ENCODE measurements at places on chromosomes 3 and 15.

GRCh38 chr15:82129761-82130160 lies 83.9 kb upstream of the MEX3B start:
- no peak for DNase-seq

DNA sequence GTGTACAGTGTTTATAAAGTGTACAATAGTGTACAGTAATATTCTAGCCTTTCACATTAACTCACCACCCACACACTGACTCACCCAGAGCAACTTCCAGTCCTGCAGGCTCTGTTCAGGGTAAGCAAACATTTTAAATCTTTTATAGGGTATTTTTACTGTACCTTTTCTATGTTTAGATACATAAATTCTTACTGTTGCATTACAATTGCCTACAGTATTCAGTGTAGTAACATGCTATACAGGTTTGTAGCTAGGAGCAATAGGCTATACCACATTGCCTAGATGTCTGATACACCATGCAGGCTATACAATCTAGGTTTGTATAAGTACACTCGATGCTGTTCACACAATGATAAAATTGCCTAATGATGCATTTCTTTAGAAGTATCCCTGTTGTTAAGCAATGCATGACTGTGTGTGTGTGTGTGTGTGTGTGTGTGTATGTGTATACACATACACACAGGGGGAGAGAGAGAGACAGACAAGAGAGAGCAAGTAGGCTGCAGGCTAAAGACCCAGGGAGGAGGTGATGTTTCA lies 72.5 kb upstream of the PRR23C start:
- no peak for DNase-seq

DNA sequence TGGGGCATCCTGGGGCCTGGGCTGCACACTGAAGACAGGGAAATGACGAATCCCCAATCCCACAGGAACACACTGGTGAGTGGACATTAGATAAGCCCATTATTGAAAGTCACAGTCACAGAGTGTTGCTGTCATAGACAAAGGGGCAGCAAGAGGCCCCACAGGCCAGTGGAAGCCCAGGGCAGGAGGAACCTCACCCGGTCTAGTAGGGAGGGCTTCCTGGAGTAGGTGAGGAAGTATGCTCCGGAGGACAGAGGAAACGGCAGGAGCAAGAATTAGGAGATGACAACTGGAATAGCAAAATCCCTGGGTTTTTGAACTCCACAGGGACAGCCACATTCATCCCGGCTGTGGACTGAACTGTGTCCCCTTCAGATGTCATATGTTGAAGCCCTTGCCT lies 101.2 kb downstream of the TPRA1 start:
- DNase-seq: no peak

DNA sequence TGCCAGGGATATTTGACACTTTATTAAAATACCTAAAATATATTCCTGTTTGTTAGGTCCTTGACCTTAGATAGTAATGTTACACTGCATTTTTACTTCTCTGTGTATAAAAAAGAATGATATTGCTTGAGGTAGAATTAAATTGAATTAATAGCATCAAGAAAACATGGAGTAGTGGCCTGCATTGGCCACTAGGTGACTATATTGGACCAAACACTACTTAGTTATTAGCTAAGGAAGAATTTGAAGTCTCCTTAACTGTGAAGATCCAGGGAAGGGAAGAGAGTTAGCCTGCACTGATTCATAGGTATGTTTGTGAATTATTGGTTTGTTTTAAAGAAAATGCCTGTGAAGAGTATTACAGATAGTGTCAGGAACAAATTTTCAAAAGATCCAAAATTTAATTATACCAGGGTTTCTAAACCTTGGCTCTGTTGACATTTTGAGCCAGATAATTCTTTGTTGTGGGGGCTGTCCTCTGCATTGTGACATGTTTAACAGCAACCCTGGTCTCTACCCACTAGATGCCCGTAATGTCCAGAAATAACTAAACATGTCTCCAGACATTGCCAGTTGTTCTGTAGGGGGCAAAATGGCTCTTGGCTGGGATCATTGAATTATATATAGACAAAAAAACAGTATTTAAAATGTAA lies 103.6 kb upstream of the THSD4 start:
- no peak for DNase-seq

DNA sequence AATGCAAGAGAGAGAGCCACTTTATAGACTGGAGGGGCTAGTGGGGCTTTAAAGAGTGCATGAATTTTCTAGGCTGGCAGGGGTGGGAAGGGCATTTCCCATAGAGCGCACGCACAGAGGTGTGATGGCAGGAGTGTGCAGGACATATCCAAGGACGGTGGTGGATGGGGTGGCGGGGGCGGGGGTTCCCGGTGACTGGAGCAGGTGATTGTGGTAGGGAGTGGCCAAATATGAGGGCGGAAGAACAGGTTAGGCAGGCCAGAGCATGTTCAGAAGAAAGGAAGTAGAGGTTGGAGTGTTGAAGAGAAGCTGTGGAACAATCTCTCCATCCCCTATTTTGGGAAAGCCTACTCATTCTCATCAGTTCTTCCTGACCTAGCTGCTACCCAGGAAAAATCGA lies 18.1 kb downstream of the FAM81A start:
- peak; percentile 1 for DNase-seq

- no peak for DNase-seq
Measured at GRCh38 chr15:68599560-68600071, 20.8 kb downstream of the CORO2B start.

DNA sequence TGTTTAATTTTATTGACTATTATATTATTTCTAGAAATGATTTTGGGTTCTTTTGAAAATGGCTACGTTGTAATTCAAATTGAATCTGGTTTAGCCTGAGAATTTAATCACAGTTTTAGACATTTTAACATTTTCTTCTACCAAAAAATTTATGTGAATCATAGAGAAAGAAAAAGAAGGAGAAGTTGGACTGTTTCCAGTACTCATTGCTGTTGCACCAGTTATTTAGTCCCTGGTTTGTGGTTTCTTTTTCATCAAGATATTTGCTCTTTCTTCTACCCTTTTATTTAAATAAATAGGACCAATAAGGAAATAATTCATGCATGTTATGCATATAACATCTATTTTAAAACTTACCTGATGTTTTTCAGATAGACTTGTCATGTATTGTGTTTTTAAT lies 1337.1 kb downstream of the ROBO1 start:
- no peak for DNase-seq

- peak; percentile 98 for DNase-seq
Measured at GRCh38 chr3:99817437-99818240, at the start of gene CMSS1. CMSS1 (plus strand) TSS chr3:99817862.

DNA sequence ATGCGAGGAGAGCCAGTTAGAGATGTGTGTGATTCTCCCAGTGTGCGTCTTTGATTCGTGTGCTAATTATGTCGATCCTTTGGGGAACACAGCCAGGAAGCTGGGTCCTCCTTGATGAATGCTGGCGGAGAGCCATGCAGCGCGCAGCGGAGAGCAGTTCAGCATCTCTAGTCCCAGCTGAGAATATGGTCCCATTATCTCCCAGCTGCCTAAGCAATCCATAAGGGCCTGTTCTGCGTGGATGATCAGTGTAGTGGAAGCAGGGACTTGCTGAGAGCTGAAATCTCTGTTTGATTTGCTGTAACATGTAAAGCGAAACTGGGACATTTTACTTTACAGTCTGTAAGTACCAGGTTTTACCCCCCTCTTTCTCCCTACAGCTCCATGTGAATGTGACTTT lies 412.7 kb downstream of the CNTN4 start:
- DNase-seq: peak; percentile 65

DNA sequence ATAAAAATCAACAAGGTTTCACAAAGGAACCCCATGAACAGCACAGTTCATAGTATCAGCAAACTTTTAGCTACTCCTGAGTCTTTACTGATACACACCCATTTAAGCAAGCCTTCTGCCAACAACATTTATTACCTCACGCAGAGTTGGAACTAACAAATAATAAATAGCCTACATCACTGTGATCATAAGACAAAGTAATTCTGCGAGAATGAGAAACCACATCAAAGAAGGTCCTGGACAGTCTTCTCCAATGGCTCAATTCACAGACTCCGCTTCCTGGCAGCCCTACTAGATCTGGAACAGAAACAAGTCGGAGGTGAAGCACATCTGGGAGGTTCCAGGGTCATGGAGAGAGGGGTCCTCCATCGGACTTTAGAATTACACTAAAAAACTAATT lies 37.0 kb downstream of the LDHAL6B start:
- no peak for DNase-seq

GRCh38 chr15:94621736-94622135 lies 390.4 kb downstream of the MCTP2 start:
- DNase-seq: no peak

GRCh38 chr3:148763986-148764935 lies 63.4 kb upstream of the CPB1 start:
- no peak for DNase-seq

GRCh38 chr3:56918111-56918568 lies 116.4 kb upstream of the ARHGEF3 start:
- no peak for DNase-seq

- no peak for DNase-seq
Measured at GRCh38 chr3:41137686-41138111, 61.6 kb upstream of the CTNNB1 start.

DNA sequence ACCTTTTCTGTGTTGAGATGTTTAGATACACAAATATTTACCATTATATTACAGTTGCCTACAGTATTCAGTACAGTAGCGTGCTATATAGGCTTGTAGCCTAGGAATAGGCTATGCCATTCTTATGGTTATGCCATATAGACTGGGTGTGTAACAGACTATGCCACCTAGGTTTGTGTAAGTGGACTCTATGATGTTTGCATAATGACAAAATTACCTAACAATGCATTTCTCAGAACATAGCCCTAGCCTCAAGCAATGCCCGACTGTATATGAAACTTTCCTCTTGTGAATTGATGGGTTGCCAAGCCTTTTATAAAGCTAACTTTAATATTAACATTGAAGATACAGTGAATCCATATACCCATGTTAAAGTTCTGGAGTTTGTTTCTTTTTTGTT lies 10.3 kb upstream of the PHLDB2 start:
- DNase-seq: no peak

GRCh38 chr3:39414421-39414907 lies 7.9 kb downstream of the RPSA start:
- no peak for DNase-seq

GRCh38 chr15:23441204-23441603 lies 5.8 kb downstream of the GOLGA6L2 start:
- DNase-seq: no peak

DNA sequence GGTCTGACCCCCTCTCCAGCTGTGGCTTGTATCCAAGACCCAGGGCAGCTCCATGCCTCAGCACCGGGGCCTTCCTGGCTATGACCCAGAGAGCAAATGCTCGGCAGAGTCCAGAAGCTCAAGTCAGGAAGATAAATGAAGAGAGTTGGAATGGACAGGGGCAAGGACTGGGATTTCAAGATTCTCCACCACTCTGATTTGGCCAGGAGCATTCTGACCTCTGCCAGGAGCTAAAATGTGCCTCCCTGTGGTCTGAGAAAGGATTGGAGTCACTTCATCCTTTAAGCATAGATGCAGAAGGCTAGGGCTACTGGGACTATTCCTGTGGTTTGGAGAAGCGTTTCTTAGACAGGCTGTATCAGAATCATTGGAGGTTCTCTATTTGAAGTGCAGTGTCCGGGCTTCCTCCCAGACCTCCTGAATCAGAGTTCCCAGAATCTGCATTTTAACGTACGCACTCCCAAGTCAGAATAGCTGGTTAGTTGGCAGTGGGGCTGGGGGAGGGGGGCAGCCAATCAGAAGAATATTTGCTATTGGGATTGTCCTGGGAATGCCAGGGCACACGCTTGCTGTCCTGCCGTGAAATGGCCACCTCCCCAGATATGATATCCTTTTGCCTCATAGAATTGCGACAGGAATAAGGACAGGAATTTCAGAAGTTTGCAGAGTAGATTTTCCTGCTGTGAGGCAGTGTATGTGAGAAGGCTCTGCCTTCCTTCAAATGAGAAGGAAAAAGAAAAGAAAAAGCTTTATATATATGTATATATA lies 57.4 kb downstream of the HRH1 start:
- DNase-seq: no peak

GRCh38 chr3:124592658-124593441 lies 137.4 kb upstream of the UMPS start:
- DNase-seq: peak; percentile 75

DNA sequence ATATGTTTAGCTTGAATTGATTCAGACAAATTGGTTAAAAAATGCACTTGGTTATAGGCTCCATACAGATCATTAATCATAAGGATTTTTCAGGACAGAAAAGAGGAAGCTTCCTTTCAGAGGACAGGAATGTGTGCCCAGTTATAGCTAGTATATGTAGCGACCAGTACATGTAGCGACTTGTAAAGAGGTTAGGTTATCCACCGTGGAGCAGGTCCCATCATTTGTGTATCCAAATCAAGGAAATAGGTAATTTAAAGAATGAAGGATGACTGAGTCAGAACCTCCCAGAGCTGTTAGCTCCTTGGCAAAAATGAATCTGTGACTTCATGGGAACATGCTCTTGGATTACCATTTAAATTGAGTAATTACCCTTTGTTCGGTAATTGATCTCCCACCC lies 15.8 kb upstream of the P2RY12 start:
- DNase-seq: no peak

DNA sequence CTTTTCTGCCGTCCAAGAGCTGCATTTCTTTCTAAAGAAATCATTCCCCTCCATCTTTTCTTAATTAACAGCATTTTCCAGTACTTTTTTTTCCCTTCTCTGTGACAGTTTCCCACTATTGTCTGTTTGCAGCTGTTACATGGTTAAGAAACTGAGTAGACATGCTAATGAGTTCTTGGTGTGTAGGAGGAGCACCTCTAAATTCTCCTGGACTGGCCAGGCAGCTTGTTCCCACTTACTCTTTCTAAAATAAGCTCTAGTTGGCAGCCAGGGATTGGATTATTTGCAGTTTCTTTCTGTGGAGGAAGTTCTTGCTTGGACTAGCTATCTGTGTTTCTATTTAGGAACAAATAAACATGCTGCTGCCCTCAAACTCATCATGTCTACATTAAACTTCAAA lies 235.1 kb upstream of the GAP43 start:
- DNase-seq: no peak

DNA sequence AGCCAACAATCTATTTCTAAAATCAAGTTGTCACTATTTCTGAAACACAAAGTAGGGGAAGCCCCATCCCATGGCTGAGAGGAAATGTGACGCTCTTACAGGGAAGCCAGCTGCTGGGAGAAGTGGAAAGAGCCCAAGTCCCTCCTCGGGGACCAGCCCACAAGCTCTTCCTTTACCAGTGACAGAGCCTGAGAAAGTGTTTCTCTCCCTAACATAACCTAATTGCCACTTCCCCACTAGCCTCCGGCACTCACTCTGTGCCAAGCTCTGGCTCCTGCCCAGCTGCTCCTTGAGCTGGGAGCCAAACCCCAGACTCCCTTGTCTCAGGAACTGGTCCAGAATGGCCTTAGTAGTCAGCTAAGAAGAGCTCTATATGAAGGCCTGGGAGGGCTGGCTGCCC lies 42.9 kb downstream of the TNFAIP8L3 start:
- no peak for DNase-seq

DNA sequence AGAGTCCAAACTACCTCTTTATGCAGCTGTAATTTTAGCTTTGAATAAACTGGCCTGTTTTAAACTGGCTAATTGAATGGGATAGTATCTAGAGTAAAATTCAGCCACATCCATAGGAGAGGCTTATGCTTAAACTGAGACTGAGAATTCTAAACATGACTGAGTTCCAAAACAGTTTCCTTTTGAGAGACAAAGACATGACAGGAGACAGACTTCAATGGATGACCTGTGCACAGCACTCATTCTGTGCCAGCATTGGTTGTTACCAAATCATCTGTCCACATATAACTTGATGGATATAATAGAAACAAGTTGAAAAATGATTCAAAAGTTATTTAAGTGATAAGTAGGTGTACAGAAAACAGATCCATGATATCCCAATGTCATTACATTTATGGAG lies 20.9 kb downstream of the IL12A start:
- DNase-seq: no peak

- no peak for DNase-seq
Measured at GRCh38 chr3:108830991-108831614, 8.5 kb downstream of the TRAT1 start.

Data from DMS79 treated with DMSO at 0.1 percent for 48 hours (cell line).